ENCODE measurements at places on chromosomes 5 and 9. TPM values are rescaled to one million over a fixed set of nuclear protein-coding genes. Genes with fewer than 3 reads are reported as not detected.

Gene OLFML2A
- 22.3 TPM for total RNA-seq

Gene MCC
- 20.6 TPM for total RNA-seq

Gene N4BP3
- 7.9 TPM for total RNA-seq

Gene TMEM141
- total RNA-seq = 57.2 TPM

Gene GLDC
- 0.77 TPM for total RNA-seq

Gene SLC45A2
- not detected for total RNA-seq

Gene ANKRD55
- 0.41 TPM for total RNA-seq

Gene ARRDC3
- total RNA-seq = 90.5 TPM

Gene JADE2
- 79.4 TPM for total RNA-seq

Gene DMRTA1
- 1.7 TPM for total RNA-seq

- no peak for DNase-seq
Observed at GRCh38 chr5:30874241-30875034, 319.0 kb upstream of the CDH6 start.

GRCh38 chr9:107963246-107963645, 473.7 kb upstream of the KLF4 start:
- no peak for DNase-seq

GRCh38 chr5:124315741-124316415, 430.6 kb downstream of the ZNF608 start:
- DNase-seq = no peak

DNA sequence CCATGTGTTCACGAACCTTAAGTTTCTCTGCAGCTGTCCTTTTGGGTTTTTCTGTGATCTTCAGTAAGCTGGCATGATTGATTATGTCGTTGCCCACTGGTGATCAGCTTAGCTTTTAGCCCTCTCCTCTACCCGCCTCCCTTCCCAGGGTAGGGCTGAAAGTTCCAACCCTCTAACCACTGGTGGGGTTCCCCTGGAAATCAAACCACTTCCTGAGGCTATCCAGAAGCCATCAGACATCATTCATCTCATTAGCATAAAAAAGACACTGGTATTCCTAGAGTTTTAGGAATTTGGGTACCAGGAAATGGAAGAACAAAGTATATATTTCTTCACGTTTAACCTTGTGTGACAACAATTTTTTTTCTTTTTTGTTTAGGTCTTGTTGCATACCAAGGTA, 29.8 kb downstream of the SPIN1 start:
- DNase-seq = no peak

GRCh38 chr5:96214442-96215197, 218.4 kb downstream of the PCSK1 start:
- DNase-seq = no peak

- DNase-seq = no peak
Observed at GRCh38 chr9:83714329-83714728, 6.6 kb upstream of the UBQLN1 start.

GRCh38 chr9:122819791-122820489, 8.4 kb downstream of the PDCL start:
- DNase-seq = no peak

DNA sequence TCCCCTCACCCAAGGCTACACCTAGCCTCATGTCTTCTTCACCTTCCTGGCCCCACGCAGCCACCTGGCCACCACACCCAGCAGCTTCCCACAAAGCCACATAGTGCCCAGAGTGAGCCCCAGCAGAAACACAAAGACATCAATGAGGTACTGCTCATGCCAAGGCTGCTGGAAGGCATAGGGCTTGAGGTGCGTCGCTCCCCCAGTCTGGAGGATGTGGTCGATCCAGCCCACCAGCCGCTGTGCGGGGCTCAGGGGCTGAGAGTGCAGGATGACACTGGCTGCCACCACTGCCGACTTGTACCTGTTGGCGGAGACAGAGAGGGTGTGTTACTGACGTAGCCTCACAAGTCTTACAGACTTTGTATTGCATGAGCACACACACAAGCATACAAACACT, 15.8 kb upstream of the CAPSL start:
- DNase-seq = no peak

DNA sequence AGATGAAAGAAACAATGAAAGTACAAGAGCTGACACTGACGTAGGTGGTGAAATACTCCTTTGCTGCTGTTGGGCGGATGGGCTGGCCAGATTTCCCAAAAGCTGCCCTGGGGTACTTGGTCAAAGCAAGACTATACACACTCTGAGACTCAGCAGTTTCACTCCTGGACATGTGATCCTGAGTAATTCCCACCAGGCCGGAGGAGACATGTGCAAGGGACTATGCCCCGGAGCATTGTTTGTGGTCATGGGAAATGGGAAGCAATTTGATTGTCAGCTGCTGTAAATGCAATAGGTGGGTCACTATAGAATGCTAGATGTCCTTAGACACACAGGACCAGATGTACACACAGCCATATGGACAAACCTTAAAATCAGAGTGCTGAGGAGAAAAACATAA, 116.1 kb downstream of the DCP2 start:
- no peak for DNase-seq

DNA sequence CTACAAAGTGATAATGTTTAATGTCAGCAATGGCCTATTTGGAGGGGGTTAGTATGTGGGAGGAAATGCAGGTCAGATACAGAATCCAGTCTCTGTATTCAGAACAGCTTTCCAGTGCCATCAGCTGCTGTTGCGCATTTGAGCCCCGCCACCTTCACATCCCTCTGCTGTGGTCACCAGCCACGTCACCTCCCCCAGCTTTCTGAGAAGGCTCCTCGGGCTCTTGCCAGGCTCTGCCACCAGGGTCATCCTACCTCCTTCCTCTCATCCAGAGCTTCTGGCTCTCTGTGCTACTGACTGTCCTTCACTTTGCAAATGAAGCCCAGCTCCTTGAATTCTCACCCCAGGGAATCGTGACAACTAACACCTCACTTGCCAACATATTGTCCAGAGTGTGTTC, 138.8 kb downstream of the PIK3R1 start:
- DNase-seq = no peak

DNA sequence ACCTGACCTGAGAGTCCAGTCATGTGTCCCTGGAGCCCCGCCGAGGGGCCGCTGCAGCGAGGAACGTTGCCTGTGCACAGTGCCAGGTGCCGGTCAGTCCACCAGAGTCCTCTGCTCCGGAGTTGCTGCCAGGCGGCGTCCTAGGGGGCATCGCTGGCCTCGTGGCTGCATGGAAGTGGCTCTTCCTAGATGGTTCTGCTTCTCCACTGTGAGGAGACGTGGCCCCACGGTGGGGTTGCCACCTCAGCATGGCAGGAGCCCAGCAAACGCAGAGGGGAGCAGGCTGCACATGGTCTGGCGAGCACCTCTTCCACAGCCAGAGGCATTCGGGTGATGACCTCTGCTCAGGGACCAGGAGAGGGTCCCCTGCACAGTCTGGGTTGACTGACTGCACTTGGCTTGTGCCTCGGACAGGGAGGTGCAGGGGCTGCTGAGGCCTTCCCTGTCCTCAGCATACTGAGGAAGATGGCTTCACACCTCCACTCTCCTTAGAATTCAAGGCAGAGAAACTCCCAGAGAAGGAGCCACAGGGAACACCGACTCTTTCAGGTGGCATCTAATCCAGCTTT, 25.9 kb upstream of the POMT1 start:
- no peak for DNase-seq

- no peak for DNase-seq
Observed at GRCh38 chr5:125088522-125089105, 342.2 kb upstream of the ZNF608 start.

- no peak for DNase-seq
Observed at GRCh38 chr5:75666801-75667200, 50.4 kb downstream of the POC5 start.

Data from lower lobe of right lung (tissue), 2 donors.